ENCODE measurements at places on chromosomes 4 and X.
A peak's percentile ranks its signal among the peaks of the same experiment; 100 is the strongest.

DNA sequence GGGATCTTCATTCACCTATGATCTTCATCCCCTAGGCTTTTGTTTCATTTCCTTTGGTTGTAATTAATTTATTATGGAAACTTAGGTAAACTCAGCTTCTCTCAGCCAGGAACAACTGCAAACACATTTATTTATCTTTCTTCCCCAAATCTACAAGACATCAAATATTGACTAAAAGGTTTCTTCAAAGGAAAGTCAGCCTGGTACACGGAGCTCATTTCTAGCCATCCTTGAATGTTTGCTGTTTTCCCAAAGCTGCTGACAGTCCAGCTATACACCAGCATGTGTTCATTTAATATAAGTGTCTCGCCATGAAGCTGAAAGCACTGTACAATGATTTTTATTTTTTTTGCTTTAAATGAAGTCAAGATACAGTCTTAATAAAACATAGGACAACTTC lies 16.8 kb downstream of the RBM47 start:
- no peak for DNase-seq

- DNase-seq = peak; percentile 8
These were observed 201.4 kb downstream of the CCSER1 start for GRCh38 chr4:90328558-90328957.

DNA sequence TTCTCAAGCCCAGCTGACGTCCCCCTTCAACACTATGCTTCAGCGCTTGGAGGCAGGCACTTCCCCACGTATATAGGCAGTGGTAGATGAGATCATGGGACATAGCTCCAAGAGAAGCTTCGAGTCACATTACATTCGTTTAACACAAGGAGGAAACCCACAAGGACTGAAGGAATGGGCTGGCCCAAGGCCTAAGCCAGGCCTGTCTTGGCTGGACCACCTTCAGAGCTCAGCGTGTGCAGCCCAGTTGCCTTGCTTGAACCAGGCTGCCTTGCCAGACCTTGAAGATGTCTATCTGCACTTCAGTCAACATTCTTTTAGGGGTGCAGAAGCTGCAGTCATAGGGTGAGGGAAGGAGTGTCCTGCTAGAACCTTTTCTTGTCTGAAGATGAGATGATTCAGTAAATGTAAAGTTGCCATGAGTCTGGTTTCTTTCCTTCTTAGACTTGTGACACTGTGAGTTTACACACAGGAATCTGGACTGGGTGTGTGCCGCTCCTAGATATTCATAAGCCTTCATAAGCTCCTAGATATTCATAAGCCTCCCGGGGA lies 144.1 kb upstream of the RBPJ start:
- peak; percentile 90 for DNase-seq

DNA sequence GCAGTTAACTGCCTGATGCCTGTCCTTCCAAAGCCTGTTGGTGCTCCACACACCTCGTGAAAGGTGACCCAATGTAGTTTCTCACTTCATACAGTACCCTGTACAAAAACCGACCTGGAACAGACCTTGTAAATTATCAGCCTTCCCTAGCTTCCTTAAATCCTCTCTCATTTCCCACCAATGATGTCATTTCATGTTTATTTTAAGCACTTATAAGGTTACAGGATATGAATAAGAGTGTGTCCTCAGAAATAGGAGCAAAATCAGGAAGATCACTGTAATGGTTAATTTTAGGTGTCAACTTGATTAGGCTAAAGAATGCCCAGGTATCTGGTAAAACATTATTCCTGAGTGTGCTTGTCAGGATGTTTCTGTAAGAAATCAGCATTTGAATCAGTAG lies 44.7 kb downstream of the TMEM150C start:
- DNase-seq = peak; percentile 29

- DNase-seq = no peak
These were observed 422.2 kb downstream of the GABRG1 start for GRCh38 chr4:45701621-45702020.

- DNase-seq = no peak
These were observed 841.6 kb upstream of the FRG1 start for GRCh38 chr4:189098932-189099696.

DNA sequence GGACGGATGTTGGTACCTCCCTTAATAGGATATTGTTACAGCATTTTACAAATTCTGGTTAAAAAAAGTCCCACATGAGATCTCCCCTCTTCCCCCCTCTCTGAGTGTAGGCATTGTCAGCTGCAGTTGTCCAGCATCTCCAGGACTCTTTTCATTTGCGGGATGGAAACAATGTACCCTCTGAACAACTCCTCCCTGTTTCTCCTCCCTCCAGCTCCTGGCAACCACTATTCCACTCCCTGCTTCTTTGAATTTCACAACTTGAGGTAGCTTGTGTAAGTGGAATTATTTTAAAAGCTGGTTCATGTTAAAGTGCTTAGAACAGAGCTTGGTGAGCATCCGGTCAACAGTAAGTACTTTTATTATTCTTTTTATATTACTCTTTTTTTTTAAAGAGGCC lies 69.8 kb downstream of the TBL1X start:
- DNase-seq = peak; percentile 5

- no peak for DNase-seq
These were observed 54.8 kb downstream of the DHX15 start for GRCh38 chr4:24529555-24529954.

DNA sequence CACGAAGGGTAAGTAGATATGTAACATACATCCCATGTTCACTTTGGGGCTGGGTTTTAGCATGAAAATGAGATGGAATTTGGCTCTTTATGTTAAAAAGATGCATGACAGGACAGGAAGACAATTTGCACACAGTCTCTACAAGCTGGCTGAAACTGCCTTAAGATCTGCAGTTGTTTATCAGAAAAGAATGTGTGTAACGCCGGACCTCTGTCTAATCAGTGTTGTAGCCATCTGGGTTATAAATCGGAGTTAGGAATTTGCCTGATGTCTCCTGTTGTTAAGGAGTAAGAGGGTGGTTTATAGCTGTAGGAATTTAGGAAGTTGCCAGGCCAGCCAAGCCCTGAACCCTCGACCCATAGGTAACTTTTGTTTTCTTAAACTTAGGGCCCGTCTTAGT lies 562.9 kb upstream of the FAT1 start:
- peak; percentile 69 for DNase-seq

DNA sequence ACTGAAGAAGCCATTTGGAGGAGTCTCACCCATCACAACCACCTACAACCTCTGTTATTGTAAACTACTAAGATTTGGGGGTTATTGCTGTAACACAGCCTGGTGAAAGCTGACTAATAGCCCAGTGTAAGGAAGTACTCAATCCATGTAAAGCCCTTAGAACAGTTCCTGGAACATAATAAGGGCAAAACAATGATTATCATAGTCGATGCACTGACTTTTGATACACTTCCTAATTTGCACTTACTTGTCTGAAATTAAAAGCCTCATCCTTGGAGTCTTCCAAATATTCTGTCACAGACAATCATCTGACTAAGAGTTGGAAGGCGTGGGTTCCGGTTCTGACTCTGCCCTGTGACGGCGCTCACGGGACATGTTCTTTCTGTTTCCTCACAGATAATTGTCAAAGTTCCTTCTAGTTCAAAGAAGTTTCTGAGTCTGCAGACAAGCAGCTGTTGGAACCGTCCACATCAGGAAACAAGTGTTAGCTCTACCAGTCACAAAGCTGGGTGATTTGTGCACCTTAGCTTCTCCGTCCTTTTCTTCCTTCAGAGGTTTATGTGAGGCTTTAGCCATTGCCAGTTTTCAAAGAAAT lies 33.4 kb upstream of the RASGEF1B start:
- DNase-seq = no peak

GRCh38 chrX:84340968-84341367 lies 153.0 kb upstream of the RPS6KA6 start:
- DNase-seq = peak; percentile 48

GRCh38 chrX:44580466-44580865 lies 37.8 kb upstream of the FUNDC1 start:
- peak; percentile 17 for DNase-seq

DNA sequence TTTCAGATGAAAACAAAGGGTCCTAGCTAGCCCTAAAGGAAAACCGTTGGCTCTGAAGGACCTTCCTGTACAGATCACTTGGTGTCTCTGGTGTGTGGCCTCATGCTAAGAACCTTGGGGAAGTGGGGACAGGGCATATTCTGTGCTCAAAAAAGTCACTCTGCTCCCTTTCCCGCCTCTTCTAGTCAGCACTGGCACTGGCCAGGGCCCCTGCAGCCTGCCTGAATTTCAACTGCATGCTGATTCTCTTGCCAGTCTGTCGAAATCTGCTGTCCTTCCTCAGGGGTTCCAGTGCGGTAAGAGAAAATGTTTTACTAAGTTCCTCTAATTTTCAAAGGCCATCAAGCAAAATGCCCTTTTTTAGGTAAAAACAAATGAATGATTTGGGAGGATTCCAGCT lies 3.4 kb downstream of the CYBB start:
- DNase-seq = no peak

DNA sequence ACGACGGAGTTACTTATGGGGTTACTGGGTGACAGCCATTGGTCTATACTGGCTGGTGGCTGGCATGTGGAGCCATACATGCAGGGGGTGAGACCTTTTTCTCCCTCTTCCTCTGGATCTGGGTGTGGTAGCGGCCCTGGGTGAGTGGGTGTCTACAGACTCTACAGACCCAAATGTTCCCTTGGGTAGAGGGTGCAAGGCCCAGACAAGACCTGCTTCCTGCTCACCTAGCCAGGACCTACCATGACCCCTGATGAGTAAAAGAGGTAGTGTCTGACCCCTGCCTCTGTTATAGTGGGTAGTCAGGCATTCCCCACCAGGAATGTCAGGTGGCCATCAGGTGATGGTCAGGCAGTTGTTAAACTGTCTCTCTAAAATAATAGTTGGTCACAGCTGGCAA lies 66.8 kb downstream of the SLC2A9 start:
- no peak for DNase-seq

GRCh38 chrX:9940421-9940820 lies 26.7 kb upstream of the CLDN34 start:
- DNase-seq = peak; percentile 45

GRCh38 chrX:149718757-149719156 lies 6.9 kb downstream of the MAGEA11 start:
- no peak for DNase-seq

DNA sequence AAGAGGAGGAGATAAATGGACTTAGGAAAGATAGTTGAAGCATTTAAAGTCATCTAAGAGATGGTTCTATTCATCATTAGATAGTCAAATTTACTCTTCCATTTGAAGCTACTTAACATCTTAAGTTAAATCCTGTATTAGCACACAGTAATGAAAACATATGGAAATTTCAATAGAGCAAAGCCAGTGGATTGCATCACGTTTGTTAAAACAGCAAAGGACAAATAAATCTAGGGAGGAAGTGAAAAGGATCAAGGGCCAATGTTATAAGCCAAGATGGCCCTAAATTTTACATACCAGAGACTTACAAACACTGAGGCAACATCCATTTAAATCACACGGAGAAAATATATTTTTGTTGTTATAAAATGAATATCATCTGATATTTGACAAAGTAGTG lies 602.8 kb downstream of the INPP4B start:
- no peak for DNase-seq

- DNase-seq = peak; percentile 31
These were observed 130.1 kb downstream of the EGF start for GRCh38 chr4:110042545-110043517.

- no peak for DNase-seq
These were observed 46.2 kb upstream of the IGFBP7 start for GRCh38 chr4:57156242-57156990.

- no peak for DNase-seq
These were observed 12.8 kb downstream of the SCARB2 start for GRCh38 chr4:76200771-76201231.

- DNase-seq = no peak
These were observed 10.5 kb downstream of the TEX13B start for GRCh38 chrX:107971636-107972035.

GRCh38 chr4:150909116-150909515 lies 106.0 kb downstream of the LRBA start:
- no peak for DNase-seq

DNA sequence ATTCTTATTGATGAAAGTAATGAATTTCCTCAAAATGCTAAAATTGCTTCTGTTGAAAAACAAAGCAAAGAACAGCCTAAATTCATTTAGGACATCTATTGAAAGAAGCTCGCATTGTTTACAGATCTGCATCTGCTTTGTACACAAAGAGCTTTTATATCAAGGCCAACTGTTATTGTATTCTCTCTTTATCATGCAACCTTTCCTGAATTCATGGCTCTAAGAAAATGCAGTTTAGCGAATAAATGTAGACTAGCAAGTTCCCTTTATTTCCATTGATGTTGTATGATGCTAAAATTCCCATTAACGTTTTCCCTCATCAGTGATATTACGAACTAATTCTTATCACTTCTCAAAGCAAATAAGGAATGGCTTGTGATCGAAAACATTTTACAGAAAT lies 446.3 kb downstream of the MID1IP1 start:
- no peak for DNase-seq

DNA sequence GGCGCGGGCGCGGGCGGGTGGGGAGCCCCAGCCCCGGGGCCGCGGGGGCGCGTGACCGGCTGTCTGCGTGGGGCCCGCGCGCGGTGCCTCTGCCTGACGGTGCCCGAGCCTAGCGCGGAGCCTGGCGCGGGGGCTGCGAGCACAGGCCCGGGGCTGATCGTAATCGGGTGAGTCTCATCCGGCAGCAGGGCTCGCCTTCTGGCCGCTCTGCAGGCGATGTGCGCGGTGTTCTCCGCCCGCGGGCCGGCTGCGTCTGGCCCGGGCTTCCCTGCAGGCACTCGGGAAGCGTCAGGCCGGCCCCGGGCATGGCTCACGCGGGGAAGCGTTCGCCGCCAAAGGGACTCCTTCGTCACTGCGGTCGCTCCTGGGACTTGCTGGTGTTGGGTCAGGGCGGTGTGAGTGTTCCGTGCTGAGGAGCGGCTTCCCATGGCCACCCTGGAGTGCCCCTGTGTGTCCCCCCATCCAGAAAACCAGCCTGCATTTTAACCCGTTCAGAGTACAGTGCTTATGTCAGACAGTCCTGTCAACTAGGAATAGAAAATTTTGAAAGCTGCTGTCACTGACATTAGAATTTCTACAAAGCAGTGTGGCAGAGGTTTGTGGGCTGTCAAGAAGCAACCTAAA lies 40.6 kb downstream of the FAM149A start:
- DNase-seq = peak; percentile 58
